ENCODE measurements at places on chromosomes 1 and 21.
A peak's percentile ranks its signal among the peaks of the same experiment; 100 is the strongest.

DNA sequence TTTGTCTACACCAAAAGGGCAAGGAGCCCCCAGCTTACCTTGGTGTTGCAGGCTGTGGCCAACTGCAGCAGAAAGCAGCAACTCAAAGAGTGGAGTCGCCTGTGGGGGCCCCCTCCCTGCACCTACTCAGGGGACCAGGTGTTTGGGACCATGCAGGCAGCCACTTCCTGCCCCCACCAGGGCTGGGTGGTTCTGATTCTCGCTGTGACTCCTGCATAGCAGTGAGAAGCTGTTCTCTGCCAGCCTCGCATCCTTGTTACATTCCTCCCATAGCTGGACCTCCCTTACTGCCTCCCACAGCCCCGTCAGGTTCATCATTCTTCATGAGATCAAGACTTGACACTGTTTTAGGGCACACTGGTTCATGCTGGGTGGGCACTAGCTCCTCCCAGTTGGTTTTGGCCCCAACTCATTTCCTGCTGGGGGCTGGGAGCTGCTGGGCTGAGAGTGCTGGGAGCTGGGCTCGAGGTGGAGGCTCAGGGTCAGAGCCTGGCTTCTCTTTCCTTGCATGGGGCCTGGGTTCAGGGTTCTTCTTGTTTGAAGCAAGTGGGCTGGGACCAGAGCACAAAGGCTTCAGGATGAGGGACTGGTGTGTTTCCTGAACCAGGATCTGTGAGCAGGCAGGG lies 146.9 kb upstream of the C1orf174 start:
- no peak for DNase-seq

- DNase-seq, result no peak
These were observed 55.9 kb upstream of the PROX1 start for GRCh38 chr1:213931836-213932235.

DNA sequence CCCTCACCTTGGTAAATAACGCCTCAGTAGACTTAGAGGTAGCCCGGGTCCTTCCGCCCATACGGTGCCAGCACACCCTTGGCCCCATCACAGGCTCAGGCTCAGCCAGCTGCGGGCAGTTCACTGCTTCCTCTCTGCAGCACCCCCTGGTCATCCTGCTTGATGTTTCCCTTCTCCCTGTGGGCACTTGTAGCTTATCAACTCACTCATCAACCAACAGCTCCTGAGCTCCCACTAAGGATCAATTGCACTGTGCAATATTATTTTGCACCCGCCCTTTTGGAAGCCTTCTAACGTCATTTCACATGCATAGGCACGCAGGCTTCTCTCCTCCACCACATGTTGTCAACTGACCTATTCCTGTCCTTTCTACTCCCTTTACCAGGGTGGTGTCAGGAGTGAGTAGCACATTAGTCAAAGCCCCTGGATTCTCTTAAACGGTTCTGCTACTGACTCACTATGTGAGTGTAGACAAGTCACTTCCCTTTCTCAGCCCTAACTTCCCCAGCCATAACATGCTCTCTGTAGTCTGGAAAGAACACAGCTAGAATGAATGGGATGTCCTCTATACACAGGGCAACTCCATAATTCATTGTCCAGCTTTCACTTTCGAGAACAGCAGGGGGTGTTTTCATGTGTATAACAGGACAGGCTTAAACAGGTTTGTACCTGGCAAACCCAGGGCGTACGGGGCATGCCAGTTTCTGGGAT lies 47.1 kb upstream of the IRF2BP2 start:
- DNase-seq, result peak; percentile 53

DNA sequence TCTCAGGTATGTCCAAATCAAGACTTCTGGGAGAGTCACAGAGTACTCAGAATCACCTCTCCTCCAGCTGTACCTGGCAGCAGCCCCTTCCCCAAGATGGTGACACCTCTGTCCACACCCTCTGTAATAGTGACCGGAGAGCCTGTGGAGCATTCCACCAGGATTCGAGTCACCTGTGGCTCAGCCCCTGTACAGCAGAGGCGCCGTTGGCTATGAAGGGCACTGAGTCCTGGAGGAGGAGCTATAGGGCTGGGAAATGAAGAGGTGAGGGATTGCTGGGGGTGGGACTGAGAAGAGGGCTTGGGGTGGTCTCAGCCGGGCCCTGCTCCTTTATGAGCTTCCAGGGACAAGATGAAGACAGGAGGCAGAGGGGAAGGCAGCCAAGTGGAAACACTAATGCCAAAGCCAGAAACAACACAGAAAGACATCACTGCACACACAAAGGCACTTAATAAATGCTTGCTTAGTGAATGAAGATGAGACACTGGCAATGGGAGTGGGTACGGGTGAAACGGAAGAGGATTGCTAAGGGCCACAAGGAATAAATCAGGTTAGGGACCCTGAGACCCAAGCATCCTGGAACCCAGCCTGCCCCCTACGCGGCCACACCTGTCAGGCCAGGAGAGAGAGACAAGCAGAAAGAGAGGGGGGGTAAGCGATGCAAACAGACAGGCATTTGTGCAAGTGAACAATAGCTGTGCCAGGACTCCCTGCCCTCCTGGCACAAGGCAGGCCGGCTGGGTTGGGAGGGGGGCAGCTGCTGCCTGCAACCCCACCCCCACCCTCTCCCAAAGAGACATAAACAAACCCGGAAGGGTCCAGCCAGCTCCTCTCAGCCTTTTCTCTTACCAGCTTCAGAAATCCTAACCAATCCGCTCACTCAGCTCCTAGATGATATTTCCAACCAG lies 3.9 kb downstream of the ARHGEF2 start:
- no peak for DNase-seq

DNA sequence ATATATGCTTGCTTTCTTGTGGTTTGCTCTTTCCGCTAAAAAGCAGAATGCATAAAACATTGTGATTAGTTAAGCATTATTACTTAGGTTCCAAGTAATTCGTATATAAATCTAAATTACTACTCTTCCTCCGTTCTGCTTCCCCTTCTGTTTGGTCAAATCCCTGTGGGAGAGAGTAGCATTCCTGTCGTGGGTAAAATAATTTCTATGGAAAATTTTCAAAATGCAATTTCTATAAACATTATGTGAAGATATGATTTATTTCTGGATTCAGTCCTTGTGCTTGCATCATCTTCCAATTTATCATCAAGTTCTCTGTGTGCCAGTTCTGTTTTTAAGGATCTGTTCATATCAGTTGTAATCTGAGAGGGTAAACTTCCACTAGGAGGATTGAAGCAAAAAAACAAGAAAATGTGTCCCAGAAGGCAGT lies 7.2 kb upstream of the WARS2 start:
- peak; percentile 67 for DNase-seq
